HT1080 (cell line): ENCODE measurements at places on chromosomes 2 and 18. TPM values are rescaled to one million over a fixed set of nuclear protein-coding genes. Genes with fewer than 3 reads are reported as not detected.

Gene DNER
- total RNA-seq, result 42.9 and 51.3 TPM in 2 replicates

DNA sequence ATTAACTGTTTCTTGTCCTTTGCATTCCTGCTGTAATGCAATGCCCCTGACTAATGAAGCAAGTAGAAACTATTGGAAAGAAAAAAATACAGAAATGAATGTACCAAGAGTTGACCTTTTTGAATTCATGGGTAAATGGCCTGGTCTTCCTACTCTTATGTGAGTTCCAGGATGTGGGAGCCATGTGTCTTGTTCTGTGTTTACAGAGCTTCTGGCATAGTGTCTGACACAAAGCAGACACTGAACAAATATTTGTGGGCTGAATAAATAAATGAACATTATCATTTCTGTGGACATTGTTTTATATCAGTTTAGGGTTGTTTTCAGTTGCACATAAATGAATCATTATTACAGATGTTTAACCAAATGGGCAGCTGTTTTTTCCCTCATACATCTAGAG, 155.5 kb downstream of the CD8B2 start:
- DNase-seq, result no peak

Gene CHAC2
- 21.3 and 27.4 TPM in 2 replicates for total RNA-seq

DNA sequence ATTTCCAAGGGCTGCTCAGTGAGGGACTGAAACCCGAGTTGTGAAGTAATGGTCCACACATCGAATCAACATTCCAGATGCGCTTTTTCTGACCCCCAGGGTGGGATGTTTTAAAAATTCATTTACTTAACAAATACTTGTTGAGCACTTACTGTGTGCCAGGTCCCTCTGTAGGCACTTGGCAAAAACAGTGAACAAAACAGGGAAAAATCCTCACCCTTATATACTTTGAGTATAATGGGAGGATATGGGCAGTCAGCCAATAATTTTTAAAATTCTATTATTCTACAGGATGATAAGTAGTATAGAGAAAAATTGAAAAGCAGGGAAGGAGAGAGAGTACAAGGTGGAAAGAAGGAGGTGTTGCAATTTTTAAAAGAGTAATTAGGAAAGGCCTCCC, 31.3 kb upstream of the AFTPH start:
- no peak for DNase-seq

GRCh38 chr2:70639841-70640436, 86.3 kb upstream of the TGFA start:
- no peak for DNase-seq

GRCh38 chr2:172446474-172447063, 19.2 kb downstream of the ITGA6 start:
- peak; percentile 46 for DNase-seq

- DNase-seq, result no peak
These were observed 180.6 kb downstream of the ATAD2B start for GRCh38 chr2:23746141-23746863.

DNA sequence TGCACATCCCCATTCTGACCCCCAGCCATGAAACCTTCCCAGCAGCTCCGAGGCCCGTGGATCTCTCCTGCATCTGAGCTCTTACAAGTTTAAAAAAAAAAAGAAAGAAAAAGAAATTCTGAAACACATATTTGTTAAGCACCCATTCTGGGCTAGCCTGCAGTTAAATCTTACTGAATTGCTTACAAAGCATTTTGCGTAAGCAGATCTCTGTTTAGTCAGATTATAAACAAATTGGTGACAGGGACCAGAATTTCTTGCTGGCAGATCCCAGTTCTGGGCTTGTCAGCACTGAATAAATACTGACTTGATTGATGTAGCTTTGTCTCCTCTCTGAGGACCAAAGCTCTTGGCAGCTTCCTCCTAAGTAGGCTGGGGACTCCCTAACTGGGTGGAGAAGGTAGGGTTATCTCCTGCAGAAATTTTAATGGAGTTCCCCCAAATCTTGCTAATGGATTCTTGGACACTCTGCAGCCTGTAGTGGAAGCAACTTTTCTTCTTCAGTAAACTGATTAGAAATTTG, 160.9 kb downstream of the MIB1 start:
- no peak for DNase-seq

GRCh38 chr2:105814291-105814940, 69.7 kb downstream of the NCK2 start:
- DNase-seq, result no peak

Gene RAD51AP2
- not detected in 2 replicates for total RNA-seq

DNA sequence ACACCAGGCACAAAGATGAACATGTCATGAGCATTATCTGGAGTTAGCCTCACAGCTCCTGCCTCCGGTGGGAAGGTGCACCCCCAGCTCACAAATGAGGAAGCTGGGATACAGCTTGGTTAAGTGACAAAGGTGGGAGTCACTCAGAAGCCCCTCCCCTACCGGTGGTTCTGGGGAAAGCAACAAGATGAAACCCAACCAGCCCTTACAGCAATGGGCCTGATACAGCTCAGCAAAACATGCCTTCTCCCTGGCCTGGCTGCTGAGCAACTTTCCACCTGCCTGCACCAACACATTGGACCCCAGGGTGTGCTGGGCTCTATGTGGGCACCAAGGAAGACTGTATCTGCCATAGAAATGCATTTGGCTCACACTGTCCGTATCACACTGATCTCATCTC, 113.2 kb downstream of the GYPC start:
- DNase-seq, result no peak

Gene PSD4
- total RNA-seq, result 41.6 and 44.5 TPM in 2 replicates

DNA sequence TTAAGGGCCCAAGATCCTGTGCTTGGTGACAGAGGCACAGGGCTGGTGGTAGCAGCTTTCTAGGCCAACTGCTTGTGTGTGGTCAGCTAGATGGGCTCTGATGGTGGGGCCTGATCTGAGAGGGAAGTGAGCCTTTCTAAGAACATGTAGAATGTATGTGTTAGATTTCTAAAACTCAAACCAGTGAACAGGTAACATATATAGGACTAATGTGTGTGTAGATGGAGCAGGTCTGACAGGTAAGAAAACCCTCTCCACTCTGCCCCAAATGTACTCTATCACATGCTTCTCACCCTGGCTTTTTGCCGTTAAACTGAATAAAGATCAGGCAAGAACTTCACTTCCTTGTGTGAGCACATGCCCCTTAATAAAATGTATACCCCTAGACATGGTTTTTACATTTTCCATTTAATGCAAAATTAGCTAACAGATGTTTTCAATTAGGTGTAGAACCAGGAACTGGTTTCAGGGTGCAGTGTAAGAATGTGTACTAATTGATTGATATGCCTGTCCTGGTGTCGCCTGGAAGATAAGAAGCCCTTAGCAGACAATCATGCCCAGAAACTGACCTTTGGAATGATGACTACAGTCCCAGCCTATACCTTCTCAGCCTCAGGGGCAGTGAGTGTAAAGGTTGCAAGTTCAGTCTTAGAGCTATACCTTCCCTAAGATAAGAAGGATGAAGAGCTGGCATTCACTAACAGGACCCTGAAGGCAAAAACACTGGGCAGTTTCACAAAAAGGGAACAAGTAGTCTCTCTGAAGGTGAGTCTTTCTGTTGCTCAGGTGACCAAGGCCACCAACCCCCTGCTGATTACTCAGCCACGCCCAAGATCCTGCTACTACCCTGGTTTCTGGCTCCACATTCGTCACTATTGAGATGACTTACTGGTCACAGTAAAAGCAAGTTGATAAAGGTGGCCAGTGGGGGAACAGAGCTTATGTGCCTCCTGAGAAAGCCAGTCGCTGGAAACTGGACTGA, 71.2 kb downstream of the SPATS2L start:
- no peak for DNase-seq

DNA sequence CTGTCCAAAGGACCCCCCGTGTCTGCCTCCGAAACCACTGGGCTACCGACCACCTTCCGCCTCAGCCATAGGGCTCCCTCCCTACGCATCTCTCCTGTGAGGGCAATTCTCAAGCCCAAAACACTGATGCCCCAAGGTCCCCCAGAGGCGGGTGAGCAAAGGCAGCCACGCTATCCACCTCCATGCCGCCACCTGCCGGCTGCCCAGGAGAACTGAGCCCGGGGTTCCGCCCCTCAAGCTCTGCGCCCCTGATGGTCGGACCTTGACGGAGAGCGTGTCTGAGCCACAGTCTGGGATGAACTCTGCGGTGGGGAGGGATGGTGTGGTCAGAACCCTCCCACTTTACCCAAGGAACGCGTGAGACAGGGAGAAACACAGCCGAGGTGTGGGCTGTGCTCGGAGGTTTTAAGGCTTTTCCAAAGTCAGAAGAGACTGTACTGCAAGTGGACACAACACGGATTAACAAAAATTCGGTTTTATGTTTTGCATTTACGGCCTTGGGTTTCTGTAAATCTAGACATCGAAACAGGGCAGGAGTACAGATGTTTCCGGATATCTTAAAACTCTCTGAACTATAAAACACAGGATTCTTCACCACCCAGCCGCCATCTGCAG, 114.1 kb downstream of the ZNF516 start:
- DNase-seq, result no peak

GRCh38 chr2:114805195-114805594, 362.8 kb downstream of the DPP10 start:
- no peak for DNase-seq

GRCh38 chr2:120503793-120504571, 158.0 kb downstream of the INHBB start:
- DNase-seq, result peak; percentile 83

- no peak for DNase-seq
These were observed 581.2 kb upstream of the SLC8A1 start for GRCh38 chr2:41033127-41033526.

GRCh38 chr2:121386707-121387106, 101.7 kb upstream of the TFCP2L1 start:
- peak; percentile 34 for DNase-seq

- no peak for DNase-seq
These were observed 44.4 kb downstream of the ACVR1 start for GRCh38 chr2:157831573-157832315.

Gene ANKRD39
- total RNA-seq, result 9.3 and 9.5 TPM in 2 replicates

Gene MSH2
- 52.3 and 53.8 TPM in 2 replicates for total RNA-seq

DNA sequence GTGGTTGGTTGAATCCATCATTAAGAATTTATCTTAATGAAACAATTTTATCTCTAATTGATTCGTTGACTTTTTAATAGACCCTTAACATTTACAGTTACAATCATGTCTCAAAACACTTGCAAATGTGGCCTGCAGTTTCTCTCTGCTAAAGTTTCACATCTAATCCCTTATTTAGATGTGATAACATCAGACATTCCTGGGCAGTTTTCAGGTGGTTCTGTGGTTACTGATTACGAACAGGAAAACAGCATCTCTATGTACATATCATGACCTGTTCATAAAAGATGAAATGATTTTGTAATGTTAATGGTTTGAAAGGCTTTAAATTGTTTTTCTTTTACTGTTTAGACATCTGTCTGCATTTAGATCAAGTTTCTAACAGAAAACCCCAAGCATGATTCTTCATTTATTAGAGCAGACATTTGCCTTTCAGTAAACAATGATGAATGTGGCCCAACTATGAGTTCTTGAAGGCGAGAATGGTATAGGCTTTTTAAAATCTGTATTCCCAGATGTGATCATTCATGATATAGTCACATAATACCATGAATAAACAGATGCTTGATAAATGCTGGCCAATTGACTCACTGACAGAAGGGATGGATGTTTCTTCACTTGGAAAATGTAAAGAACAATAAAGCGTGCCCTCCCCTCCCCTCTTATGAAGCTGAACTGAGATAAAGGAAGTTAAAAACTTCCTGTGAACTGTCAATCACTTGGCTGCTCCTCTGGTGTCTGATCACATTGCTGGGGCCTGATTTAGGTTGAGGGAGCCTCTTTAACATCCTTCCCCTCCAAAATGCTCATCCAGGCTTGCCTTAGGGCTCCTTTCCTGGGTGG, 3.5 kb downstream of the CAPN14 start:
- no peak for DNase-seq

DNA sequence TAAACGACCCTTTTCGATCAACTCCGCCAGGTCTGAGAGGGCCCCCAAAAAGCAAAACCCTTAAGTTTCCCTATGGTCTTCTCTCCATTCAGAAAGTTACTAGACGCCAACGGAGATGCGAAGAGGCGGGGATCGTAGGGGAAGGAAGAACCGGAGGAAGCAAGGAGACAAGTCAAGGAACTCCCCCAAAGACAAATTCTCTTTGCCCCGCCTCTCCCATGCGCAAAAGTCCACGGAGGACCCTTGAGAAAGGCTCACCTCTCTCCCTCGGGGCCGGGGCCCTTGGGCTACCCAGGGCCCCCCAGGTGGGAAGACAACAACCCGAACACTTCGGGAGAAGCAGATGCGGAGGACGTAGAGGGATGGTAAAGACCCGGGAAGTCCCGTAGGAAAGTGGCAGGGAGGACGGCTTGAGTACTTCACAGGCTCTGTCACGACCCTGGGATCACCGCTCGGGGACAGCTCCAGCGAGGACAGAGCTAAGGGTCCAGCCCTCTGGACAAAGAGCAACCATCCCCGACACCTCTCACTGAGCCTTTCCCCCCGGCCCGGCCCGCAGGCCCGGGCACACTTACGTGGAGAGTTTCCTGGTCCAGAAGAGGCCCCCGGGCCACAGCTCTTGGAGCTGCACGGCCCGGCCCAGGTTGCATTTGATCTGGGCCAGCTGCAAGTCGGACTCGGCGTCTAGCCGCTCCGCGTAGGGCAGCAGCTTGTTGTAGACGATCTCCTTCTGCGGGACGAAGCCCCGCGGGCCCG, 647 bp downstream of the PSME4 start:
- DNase-seq, result peak; percentile 36

Gene GALM
- not detected in 2 replicates for total RNA-seq
